CD14-positive monocyte (primary cell): ENCODE measurements at places on chromosomes 13 and 19.

- DNase-seq, result no peak
Measured at GRCh38 chr13:97134364-97135095, 87.6 kb upstream of the MBNL2 start.

- DNase-seq, result peak; percentile 16
Measured at GRCh38 chr19:11767633-11768133, 883 bp downstream of the ZNF441 start.

DNA sequence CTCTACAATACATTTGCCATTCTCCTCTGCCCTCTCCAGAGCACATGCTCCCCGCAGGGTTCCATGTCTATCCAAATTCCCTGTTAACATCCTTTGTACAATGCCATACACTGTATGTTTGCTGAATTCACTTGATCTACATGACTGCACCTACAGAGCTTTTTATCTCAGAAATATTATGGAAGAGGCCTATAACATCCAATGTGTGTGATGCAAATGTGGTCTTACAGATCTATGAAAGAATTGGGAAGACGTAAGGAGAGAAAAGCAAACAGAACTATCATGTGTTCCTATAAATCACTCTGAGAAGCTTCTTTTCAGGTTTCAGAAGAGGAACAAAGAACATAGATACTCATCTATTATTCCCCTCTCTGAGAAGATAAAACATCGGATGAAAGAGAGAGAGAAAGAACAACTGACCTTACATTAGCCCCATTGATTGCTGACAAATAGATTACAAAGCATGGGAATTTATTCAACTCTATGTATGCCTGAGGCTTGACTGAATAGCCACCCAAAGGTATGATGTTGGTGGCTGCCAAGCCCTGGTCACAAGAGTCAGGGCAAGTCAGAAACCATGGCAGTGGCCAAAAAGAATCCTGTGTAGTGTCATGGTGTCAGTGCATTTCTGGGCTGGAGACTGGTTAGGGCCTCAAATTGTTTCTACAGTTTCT, 425.2 kb downstream of the FOXO1 start:
- no peak for DNase-seq

DNA sequence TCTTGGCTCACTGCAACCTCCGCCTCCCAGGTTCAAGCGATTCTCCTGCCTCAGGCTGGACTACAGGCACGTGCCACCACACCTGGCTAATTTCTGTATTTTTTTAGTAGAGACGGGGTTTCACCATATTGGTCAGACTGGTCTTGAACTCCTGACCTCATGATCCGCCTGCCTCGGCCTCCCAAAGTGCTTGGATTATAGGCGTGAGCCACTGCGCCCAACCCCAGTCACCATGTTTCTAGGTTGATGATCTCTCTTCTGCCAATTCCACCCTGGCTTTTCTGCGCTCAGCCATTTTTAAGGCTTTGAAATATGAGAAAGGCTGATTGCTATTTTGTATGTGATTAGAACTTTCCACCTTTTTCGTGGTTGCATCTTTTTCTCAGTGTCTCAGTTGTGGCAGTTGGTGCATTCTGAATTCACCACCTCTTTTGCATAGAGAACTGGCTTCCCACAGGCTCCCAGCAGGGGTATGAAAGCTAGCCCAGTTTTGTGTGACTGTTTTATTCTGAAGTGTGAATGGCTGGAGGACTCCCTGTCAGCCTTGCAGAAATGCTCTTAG, 15.5 kb downstream of the CEACAM1 start:
- no peak for DNase-seq

DNA sequence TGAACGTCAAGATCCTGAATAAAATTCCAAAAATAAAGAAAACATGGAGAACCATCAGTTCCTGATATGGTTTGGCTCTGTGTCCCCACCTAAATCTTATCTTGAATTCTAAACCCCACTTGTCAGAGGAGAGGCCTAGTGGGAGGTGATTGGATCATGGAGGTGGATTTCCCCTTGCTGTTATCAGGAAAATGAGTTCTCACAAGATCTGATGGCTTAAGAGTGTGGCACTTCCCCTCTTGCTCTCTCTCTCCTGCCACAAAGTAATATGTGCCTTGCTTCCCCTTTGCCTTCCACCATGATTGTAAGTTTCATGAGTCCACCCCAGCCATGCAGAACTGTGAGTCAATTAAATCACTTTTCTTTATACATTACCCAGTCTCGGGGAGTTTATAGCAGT, 827.4 kb downstream of the GPC5 start:
- DNase-seq, result no peak

DNA sequence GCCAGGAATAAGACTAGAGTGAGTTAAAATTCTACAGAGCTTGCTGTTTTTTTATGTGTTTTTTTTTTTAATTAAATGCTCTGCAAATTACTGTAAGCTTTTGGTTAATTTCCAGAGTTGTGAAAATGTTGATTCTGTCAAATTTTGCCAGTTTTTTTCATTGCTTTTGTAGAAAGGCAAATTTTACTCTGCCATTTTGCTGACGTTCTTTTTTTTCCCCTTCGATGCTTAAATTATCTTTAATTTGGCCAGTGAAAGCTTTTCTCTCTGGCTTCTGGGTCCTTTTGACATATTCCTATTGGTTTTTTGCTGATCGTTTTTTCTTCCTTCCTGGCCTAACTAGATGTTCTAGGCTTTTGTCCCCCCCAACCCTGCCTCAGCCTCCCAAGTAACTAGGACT, 23.8 kb upstream of the EVI5L start:
- DNase-seq, result no peak

GRCh38 chr13:30329009-30329585, 21.7 kb upstream of the KATNAL1 start:
- DNase-seq, result no peak

DNA sequence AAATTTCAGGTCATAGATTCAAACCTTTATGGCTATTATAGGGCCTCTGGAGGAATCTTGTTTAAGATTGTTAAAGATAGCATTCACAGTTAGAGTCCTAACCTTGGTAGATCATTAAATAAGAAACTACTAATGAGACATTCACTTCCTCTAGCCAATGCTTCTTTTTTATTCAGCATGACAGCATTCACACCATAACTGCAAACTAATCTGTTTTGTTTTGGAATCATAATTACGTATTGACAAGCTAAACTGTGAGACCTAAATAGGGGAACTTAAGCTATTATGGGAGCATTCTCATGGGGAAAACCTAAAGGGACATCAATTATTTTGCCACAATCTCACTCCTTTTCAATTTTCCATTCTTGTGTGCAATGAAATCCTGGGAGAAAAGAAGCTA, 653.8 kb downstream of the PCDH9 start:
- DNase-seq, result no peak

DNA sequence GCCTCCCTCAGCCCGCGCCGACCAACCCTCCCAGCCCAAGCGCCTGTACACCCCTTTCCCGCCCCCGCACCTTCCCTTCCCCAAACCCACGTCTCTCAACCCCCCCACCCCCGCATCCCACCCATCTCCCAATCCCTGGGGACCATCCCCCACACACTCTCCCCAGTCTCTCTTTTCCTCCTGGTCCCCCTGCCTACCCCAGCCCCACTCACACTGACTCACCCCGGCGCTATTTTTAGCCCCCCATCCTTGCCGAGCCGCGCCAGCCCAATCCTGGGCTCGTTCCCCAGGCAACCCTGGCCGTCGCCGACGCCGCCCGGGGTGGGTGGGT, 11.7 kb downstream of the CIC start:
- DNase-seq, result no peak

DNA sequence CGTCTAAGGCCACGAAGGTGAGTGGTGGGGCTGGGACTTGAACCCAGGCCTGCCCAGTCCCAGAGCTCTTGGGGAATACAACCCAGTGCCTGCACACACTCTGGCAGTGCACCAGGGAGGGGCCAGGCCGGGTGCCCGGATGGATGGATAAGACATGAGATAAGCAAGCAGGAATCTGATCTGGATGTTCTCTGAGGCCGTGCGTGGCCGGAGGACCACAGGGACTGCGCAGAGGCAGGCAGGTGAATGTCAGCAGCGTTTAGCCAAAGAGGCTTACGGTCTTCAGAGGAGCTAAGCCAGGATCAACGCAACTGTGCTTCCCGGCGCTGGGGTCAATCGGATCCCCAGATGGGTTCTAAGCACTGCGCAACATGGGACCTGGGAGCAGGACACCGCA, 1.5 kb downstream of the ZNF787 start:
- no peak for DNase-seq

- DNase-seq, result no peak
Measured at GRCh38 chr13:113114511-113115362, 7.9 kb upstream of the F10 start.

DNA sequence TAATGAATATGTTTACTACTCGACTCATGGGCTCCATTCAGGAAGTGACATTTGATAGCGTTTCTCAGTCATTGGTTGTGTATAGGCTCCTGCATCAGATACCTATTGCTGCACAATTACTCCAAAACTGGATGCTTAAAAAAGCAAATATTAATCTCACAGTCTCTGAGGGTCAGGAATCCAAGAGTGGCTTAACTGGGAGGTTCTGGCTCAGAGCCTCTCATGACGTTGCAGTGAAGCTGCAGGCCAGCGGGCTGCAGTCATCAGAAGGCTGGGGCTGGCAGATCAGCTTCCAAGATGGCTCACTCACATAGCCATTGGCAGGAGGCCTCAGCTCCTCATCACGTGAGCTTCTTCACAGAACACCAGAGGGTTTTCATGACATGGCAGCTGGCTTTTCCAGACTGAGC, 525.1 kb upstream of the NBEA start:
- no peak for DNase-seq

DNA sequence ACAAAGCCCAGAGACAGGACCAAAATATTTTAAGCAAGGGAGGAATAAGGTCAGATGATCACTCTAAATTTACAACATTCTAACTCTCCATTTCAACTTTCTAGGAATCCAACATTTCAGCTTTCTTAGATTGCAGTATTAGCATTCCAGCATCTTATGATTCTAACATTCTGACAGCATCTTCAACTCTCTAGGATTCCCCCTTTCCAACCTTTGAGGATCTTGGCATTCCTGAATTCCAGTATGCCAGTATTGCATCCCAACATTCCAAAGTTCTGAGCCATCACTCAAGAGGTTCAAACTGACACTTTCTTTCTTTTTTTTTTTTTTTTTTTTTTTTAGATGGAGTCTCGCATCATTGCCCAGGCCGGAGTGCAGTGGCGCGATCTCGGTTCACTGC, 13.8 kb downstream of the TGFB1 start:
- no peak for DNase-seq

DNA sequence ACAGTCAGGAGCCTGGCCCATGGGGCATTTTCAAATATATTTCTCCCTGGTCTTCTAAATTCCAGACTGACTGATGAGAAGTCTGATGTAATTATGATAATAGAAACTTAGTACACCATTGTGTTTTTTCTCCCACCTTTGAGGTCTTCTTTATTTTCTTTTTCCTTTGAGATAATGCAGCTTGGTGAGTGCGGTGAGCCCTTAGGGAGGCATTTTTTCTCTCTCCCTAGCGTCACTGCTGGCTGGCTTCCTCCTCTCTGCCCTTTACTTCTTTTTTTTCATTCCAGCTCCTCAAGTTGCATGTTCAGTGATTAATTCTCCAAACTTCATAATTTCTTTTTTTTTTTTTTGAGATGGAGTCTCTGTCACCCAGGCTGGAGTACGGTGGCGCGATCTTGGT, 12.8 kb upstream of the CDC42EP5 start:
- no peak for DNase-seq
